ENCODE measurements at places on chromosomes 3 and 15.

DNA sequence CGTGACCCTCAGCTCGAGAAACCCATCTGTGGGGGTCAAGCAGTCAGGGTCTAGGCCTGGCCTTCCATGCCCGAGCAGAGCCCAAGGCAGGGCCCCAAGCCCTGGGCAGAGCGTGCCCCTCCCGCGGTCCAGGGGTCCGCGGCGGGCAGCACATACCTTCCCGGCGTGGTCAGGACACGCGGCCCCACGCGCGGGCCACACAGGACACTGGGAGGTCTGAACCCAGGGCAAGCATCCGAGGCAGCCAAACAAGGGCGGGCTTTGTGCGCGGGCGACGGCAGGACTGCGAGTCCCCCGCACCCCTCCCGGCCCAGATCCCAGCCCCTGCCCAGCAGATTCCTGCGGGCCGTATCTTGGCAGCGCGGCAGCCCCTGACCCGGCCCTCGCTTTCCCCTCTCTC, 61.6 kb upstream of the ACAN start:
- no peak for DNase-seq

- no peak for DNase-seq
These were observed 14.0 kb downstream of the NANOGP8 start for GRCh38 chr15:35071106-35071505.

DNA sequence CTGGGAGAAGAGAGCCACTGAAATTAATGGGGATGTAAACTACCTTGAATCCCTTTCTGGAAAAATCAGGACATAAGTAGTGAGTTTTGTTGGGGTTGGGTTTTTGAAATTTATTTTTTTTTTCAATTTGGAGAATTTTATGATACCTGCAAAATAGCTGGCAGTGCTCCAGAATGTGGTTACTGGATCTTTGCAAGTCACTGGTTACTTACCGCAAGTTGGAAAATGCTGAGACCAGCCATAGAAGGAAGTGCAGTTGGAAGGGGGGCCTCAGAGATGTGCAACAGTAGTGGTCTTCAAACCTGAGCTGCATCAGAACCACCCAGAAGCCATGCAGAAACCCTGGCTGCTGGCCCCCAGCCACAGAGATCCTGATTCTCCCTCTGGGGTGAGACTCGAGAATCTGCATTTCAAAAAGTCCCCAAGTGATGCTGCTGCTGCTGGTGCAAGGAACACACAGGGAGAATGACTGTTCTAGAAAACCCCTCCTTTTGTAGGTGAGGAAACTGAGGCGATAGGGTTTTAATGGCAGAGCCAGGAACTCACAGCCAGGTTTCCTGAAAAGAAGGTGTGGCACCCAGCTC, 39.7 kb downstream of the SEMA5B start:
- DNase-seq = no peak

GRCh38 chr15:34085746-34086145, 15.9 kb downstream of the EMC7 start:
- DNase-seq = no peak

DNA sequence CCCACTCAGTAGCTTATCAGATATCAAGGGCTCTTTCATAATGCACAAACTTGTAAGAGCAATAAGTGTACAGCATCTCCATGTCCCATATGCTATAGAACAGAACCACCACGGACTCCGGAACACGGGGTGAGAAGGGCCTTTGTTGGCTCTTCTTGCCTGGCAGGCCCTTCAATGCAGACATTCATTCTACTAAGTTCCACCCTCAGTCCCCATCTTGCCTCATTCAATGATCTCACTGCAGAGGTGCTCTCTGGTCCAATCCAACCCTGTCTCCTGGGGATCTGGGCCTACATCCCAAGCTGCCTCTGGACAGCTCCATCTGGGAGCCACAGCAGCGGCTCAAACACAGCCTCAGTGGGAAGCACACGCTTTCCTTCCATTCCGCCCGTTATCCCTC, 16.8 kb downstream of the HACD2 start:
- no peak for DNase-seq
